ENCODE measurements at places on chromosomes 3 and 15.

- no peak for DNase-seq
Observed at GRCh38 chr3:120471643-120472042, 20.9 kb upstream of the FSTL1 start.

DNA sequence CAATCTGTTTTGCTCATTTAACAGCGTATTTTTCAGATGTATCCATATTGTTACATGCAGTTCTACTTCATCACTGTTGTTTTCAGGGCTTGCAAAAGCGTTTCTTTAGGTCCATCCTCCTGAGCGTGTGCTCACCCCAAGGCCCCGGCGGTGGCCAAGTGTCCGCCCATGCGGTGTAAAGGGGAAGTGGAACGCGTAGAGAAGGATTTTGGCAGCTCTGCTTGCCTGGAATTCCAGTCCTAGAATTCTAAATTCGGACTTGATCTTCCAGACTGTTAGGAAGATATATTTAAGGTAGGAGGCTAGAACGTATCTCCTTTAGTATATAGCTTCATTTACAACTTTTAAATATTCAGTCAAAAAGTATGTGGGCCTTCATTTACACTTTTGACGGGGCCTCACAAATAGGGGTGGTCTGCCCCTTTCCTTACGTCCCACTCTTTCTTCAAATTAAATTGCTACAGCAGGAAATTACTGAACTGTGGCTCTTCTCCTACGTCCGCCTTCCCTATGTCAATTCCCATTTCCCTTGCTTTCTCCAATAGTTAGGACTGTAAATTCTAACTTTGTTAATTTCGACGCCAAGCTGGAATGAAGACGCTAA, 609 bp upstream of the TBC1D23 start:
- no peak for DNase-seq

DNA sequence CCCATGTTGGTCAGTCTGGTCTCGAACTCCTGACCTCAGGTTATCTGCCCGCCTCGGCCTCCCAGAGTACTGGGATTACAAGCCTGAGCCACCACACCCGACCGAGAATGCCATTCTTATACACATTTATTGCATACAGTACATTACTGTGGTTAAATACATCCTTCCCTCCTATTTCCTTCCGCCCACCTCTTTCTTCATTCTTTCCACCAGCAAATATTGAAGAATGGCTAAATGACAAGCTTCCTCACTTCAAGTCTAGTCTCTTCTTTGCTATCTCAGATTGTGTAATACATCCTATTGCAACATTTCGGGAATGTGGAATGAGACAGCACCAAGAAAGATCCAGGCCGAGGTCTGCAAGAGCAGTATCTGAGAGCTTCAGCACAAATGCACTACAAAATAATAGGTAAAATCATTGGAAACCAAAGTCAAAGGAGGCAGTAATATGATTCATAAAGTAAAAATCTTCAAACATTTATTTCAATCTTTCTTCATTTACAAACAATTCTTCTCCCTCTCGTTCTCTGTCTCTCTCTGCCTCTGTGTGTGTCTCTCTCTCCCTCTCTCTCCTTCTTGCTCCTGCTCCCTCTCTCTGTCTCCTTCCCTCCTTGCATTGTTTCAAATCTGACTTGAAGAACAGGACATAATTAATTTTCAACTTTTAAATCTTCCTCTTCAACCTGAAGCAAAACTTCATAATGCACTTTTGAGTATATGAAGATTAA, 94.7 kb upstream of the TGFBR2 start:
- DNase-seq, result no peak

DNA sequence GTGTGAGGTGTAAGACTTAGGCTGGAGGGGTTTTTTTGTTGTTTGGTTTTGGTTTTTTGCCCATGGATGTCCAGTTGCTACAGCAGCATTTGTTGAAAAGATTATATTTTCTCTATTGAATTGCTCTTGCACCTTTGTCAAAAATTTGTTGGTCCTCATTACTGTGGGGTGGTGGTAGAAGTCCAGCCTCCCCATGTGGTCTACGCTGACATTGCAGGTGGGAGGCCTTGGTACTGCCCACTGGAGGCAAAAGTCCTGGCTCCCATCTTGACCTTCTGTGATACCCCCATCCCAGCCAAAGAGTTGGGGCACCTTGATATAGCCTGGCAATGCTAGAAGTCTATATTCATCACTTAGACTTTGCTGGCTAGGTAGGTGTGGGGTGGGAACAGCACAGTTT, 5.4 kb upstream of the RAB6B start:
- DNase-seq, result no peak

GRCh38 chr3:12370758-12371157, 81.9 kb downstream of the PPARG start:
- no peak for DNase-seq

GRCh38 chr3:153166206-153166605, 4.2 kb downstream of the RAP2B start:
- DNase-seq, result no peak

DNA sequence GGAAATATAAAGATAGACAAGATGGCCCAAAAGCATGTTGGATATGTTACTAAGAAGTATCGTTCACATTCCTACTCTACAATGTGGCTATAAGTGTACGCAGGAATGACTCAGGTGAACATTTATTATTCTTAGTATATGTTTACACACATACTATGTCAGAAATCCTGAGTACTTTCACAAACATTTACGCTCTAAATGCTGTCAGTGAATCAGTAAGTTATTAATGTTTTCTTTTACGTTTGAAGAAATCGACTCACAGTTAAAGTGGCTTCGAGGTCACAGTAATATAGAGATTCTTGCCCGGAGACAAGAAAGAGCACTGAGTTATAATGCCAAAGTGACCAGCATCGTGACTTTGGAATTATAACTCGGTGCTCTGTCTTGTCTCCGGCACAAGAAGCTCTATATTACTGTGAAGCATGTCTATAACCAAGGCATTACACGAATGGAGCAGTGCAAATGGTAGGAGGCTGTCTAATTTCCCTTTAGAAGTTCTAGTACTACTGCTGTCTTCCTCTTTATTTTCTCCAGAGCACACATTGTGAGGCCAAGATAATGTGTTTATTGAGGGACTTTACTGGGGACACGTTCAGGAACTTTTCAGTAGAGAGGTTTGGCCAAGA, 61.8 kb upstream of the P3H2 start:
- peak; percentile 34 for DNase-seq

DNA sequence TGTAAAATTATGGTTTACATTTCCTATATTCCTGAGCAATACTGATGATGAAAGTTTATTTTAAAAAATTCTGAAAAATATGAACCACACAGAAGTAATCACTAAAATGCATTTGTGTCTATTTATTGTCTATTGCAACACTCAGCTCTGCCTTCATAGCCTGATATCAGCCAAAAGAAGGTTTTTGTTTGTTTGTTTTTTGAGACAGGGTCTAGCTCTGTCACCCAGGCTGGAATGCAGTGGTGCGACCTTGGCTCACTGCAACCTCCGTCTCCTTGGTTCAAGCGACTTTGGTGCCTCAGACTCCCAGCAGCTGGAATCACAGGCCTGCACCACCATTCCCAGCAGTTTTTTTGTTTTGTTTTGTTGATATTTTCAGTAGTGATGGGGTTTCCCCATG, 1560.2 kb downstream of the SI start:
- DNase-seq, result no peak

DNA sequence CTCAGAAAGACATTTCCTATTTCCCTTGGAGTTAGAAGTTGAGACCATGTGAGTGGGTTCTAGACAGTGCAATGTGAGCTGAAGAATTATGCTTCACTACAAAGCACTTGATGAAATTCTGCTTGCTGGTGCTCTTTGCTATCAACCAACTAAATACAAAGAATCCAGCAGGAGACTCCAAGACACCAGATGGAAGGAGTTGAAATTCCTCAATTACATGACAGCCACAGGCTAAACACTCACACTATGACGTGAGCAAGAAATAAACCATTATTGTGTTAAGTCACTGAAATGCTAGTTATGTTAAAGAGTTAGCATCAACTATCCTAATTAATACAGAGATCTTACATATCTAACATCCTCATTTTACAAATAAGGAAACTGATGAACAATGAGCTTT, 8.2 kb upstream of the MAP4 start:
- DNase-seq, result no peak

DNA sequence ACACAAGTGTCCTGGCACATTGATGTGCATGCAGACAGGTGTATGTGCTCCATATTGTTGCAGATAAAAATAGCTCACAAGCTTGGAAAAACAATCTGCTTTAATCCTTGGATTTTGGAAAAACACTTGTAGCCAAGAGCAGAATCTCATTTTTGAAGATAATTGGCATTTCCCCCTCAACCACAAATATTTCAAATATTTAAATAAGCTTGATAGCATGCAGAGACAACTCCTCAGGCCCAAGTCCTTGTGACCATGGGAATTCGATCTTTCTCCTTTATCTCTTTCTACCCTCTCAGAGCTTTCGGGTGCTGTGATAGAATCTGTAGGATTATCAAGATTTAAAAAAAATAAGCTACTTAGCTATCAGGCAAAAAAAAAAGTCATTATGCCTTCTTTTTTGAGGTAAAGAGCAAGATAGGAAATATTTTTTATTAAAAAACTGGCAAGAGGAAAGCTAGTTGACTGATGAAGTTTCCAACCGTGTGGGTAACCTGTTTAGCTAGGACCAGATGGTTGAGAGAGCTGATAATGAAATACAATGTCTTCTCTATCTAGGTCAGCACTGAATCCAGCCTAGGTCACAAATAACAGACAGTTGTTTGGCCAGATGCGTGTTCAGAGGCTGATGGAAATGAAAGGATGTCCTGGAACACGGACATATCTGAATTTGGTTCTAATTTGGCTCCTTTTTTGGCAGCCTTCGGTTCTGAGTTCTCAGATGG, 54.9 kb upstream of the SNRK start:
- DNase-seq, result peak; percentile 26

- no peak for DNase-seq
Observed at GRCh38 chr3:194373899-194374298, 4.4 kb upstream of the LRRC15 start.

DNA sequence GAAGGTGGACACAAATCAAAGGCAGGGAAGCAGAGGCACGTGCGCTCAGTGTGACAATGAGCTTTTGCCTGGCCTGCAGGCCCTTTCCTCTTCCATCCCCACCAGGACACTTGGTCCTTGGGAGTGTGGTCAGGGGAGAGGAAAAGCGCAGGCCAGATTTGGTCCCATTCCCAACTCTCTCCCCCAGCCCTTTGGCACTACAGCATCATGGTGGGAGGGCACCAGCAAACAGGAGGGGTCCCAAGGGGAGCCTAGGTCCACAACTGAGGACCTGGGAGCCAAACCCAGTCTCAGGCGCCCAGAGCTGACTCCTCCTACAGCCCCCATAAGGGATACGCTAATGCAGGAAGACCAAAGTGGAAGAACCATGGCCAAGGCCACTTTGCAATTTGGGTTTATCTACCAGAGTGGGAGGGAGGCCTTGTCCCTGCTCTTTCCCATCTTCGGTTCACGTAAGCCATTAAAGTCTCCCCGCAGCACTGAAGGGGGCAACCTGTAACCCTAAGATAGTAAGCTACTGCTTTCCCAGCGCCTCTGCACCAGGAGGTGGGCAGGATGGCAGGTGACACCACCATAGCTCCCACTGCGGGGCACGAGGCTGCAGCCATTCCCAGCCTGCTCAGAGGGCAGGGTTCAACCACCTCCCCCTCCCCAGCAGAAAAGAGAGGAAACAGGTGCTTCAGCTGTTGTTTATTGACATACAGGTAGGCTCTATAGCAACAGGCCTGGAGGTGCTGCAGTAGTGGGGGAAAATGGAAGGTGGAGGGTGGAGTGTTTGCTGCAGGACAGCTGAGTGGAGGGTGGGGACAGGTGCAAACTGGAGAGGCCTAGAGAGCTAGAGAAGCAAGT, 993 bp upstream of the GRAMD2A start:
- DNase-seq, result no peak

GRCh38 chr15:92937901-92938300, 37.8 kb downstream of the CHD2 start:
- no peak for DNase-seq

GRCh38 chr15:101349047-101349951, 54.3 kb upstream of the SNRPA1 start:
- no peak for DNase-seq

DNA sequence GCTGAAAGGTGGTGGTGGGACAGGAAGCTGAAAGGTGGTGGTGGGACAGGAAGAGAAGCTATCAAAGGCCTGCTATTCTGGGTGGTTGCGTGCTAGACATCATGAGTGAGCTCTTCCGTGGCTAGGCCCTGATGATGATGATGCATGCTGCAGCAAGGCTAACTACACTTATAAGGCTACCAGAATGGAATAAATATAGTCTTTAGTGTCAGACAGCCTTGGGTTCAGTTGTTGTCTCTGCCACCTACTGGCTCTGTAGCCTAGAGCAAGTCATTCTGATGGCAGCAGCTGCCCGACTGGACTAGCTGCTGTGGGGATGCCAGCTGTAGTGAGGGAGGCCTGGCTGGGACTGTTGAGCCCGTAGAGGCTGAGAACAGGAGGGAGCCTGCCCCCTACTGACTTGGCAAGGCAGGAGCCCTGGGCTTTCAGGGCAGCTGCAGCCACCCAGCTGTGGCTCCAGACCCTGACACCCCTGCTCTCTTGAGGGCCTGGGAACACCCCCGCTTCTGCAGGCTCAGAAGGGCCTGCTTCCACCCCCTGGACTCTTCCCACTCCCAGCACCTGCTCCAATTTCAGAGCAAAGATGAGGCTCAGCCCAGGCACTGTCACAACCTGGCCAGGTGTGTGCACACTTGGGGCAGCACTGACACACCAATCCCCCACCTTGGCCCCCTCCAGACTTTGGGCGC, 21.4 kb upstream of the ZBED2 start:
- no peak for DNase-seq

DNA sequence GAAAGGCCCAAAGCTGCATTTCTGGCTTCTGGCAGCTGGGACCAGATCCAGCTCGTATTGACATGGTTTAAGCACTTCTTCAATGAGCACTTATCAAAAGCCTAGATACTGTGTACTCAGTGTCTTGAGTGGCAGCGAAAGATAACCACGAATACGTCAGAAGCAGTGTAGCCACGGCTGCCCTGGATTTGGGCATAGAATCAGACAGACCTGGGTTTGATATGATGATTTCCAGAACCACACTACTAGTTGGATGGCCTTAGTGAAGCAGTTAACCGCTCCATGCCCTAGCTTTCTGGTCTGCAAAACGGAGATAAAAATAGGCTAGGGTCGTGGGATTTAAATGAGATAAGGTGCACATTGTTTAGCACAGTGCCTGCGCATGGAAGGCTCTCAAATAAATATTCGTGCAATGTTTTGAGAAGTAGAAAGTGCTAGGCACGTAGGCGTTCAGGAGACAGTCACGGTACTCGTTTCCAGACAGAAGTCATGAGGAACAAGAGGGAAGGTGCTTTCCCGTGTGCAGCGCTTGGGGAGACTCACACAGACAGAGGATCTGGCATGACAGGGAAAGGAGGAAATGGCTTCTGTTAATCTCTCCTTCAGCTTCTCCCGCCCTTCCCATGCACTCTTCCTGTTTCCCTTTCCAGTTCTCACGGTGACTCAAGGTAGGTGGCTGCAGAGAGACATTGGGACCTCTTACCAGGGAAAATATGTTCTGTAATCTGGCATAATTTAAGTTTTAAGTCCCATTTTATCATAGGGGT, 70.3 kb downstream of the CCNL1 start:
- no peak for DNase-seq

- no peak for DNase-seq
Observed at GRCh38 chr3:106206146-106206545, 337.3 kb upstream of the CBLB start.
